Activated T-helper 2 cell treated with anti-CD3 and anti-CD28 coated beads, Interferon-gamma antibody, Interleukin-2, Interleukin-4, amounts not matched to agents 10 μg/mL and 5 μg/mL and 100 μg/mL, durations not matched to agents 14 hours and 24 hours and 36 hours (primary cell): ENCODE measurements at places on chromosomes 11 and 22.

DNA sequence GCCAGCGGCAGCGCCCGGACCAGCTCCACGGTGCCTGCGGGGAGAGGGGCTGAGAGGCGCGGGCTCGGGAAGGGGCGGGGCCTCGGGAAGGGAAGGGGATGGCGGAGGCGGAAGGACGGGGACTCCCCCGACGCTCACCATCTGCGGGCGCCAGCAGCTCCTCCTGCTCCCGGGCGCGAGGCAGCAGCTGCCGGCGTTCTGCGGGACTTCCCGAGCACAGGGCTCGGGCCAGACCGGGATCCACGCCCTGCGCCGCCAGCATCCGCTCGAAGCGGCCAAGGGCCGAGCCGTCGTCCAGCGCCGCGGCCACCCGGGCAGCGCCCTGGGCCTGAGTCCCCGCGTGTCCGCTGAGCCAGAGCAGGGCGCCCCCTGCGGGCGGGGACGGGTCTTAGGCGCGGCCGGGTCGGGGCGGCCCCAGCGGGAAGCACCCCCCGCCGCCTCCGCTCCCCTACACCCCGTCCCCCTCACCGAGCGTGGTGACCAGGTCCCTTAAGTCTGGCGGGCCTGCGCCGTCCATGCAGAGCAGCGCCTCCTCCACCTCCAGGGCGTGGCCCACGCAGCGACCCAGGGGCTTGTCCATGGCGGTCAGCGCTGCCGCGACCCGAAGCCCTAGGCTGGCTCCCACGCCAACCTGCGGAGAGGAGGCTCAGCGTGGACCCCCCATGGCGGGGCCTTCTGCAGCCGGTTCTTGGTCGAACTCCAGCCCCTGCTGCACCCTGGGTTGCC lies 873 bp upstream of the SCO2 start:
- peak overlapping the region; percentile 81 for H3K27ac ChIP-seq
- DNase-seq, result peak; percentile 85
- H3K4me1 ChIP-seq, result peaks cover 24% of the 10 kb centered on the region
- H3K27me3 ChIP-seq, result no peaks in the 10 kb centered on the region
- H3K36me3 ChIP-seq, result peaks cover 34% of the 10 kb centered on the region

DNA sequence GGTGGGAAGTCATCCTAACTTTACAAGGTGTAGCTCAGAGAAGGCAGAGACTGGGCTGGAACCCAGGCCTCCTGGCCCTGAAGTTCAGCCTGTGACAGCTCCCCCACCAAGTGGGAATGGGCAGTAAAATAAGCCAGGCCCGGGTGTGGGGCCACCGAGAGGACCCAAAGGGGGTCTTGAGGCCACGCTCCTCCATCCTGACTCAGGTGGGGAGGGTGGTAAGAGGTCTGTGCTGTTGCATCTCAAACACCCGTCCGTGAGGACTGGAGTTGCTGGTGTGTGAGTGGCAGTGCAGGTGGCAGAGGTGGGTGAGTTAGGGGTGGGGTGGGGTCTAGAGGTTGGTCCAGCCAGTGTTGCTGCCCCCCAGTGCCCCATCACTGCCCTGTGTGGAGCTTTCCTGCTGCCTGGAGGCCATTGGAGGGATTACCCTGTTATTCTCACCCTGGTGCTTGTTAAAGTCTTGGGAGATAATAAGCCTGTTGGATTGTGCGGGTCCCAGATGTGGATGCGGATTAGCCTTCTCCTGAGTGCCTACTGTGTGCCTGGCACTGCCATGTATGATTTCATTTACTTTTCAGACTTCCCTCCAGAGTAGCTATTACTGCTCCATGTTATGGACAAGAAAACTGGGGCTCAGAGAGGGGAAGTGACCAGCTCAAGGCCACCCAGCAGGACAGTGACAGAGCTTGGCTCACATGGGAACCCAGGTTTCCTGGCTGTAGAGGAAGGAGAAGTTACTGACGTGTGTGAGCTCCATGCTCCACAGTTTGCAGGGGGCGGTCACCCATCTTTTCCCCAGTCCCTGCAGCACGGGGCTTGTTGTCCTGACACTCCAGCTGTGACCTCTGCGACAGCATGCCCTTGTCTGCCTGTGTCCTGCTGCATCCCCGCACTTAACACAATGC lies 12.9 kb downstream of the SERPINH1 start:
- no peaks in the 10 kb centered on the region for H3K4me1 ChIP-seq
- no peak overlapping the region for H3K27ac ChIP-seq
- no peak for DNase-seq

DNA sequence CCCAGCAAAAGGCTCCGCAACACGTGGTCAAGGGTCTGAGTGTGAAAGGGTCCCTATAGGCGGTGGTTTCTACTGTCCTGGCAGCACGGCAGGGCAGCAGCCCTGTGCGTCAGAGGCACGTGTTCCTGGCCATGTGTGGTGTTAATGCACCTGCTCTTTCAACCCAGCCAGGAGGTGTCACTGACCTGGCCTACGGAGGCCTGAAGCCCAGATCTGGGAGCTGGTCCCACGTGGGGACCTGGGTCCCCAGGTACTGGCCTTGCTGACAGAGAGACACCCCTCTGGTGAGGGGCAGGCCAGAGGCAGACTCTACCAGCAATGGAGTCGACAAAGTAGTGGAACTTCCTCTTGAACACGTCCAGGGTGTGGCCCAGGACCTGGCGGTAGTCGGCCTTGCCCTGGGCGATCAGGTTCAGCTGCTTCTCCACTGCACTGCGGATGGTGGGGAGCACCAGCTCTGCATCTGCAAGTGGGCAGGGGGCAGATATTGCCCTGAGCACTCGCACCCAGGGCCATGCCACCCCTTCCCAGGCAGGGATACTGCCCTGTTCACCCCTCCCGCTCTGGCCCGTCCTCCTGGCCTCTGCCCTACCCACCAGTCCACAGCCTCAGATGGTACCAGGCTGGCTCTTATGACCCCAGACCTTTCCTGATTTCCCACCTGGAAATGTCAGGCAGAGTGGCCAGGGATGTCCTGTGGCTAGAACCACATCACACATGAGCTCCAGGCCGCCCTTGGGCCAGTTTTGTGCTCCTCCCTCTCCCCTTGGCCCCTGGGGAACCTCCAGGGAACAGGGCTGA lies 6.8 kb upstream of the PPM1F start:
- peaks cover 23% of the 10 kb centered on the region for H3K36me3 ChIP-seq
- no peaks in the 10 kb centered on the region for H3K27me3 ChIP-seq
- H3K4me1 ChIP-seq, result no peaks in the 10 kb centered on the region
- H3K4me3 ChIP-seq, result no peak overlapping the region
- DNase-seq, result no peak

- DNase-seq, result no peak
- H3K4me1 ChIP-seq, result no peaks in the 10 kb centered on the region
- H3K36me3 ChIP-seq, result no peaks in the 10 kb centered on the region
- H3K27ac ChIP-seq, result no peak overlapping the region
These were observed 154.9 kb downstream of the MPPED1 start for GRCh38 chr22:43566561-43567332.

GRCh38 chr11:62508336-62509058 lies 38.1 kb downstream of the AHNAK start:
- no peak overlapping the region for H3K4me3 ChIP-seq
- peaks cover 2% of the 10 kb centered on the region for H3K4me1 ChIP-seq
- no peaks in the 10 kb centered on the region for H3K36me3 ChIP-seq

- H3K27ac ChIP-seq, result no peak overlapping the region
- no peak for DNase-seq
- no peaks in the 10 kb centered on the region for H3K36me3 ChIP-seq
- H3K27me3 ChIP-seq, result peaks cover 4% of the 10 kb centered on the region
- H3K4me1 ChIP-seq, result no peaks in the 10 kb centered on the region
These were observed 517.7 kb downstream of the ETS1 start for GRCh38 chr11:128069665-128070064.

DNA sequence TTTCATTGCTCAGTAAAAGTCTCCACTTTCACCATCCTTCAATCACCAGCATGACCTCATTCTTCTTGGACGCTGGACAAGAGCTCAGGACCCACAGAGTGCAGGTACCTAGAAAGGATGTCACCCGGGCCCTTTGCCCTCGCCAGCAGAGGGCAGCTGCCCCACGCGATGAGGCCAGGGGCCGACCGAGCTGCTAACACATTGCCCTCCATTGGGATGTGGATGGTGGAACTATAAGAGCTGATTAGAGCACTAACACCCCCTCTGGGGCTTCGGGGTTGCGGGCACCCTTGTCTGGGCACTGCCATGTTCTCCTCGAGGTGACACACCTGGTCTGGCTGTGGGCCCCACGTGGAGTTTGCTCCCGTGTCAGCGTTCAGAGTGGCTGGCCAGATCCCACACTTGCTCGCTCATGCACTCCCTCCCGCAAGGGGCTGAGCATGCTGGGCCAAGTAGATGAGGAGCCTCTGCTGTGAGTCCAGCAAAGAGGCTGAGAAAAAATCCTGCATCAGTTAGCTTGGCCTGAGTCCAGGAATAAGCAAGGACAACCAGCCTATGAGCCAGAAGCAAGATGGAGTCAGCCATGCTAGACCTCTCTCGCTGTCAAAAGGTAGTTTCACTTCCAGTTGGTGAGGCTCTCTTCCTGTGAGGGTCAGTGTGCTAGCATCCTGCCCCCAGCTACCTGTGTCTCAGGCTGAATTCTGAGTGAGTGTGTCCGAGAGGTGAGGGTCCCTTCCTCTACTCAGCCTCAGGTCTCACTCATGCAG lies 9.8 kb downstream of the KRTAP5-6 start:
- no peak overlapping the region for H3K4me3 ChIP-seq
- H3K27me3 ChIP-seq, result peaks cover 22% of the 10 kb centered on the region
- no peak overlapping the region for H3K27ac ChIP-seq
- peaks cover 14% of the 10 kb centered on the region for H3K4me1 ChIP-seq
- no peak for DNase-seq

DNA sequence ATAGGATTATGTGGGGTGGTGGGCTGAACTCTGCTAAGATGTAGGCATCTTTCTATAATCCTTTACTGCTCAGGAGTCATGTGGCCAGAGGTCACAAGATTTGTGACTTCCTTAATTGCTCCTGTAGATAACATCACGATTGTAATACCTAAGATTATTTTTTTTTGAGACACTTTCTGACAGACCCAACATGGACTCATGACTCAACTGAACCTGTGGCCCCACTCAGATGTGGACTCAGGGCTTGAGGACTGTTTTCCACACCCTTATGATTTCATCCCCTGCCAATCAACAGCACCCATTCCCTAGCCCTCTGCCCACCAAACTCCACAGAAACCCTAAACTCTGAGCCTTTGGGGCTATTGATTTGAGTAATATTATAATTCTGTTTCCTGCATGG lies 35.6 kb upstream of the MMP7 start:
- no peak overlapping the region for H3K27ac ChIP-seq
- H3K4me1 ChIP-seq, result peaks cover 28% of the 10 kb centered on the region
- peaks cover 3% of the 10 kb centered on the region for H3K27me3 ChIP-seq
- DNase-seq, result no peak
- peaks cover 28% of the 10 kb centered on the region for H3K36me3 ChIP-seq
- no peak overlapping the region for H3K4me3 ChIP-seq
